Mucosa of gallbladder (tissue), 1 donor: ENCODE measurements at places on chromosomes 1 and 21.

DNA sequence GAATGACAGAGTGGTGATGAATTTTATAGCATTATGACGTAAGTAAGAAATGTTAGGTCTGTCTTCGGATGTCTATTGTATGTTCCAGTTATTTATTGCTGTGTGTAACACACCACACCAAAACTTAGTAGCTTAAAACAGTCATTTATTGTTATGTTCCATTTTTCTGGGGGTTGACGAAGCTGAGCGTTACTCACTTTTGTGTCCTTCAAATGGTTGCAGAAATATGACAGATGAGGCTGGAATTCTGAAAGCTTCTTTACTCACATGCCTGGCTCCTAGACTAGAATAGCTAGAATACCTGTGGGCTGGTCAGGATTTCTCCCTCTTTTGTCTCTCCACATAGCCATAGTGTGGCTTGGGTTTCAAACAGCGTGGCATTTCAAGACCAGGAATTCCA lies 62.1 kb upstream of the S1PR1 start:
- no peak for DNase-seq

DNA sequence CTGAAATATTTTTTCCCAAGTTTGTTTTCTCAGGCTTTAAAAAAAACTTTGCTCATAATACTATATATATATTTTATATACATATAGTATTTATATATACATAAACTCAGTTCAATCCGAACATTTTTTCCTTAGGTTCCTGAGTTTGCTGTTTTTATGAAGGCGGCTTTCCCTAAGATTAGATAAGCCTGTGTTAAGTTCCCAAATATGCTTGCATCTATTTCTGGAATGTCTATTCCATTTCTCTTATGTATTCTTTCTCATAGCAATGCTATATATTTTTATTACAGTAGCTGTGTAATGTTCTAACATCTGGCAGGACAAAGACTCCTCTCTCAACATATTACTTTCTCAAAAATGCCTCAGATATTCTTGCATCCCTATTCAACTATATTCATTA lies 45.9 kb downstream of the ADSS2 start:
- no peak for DNase-seq

DNA sequence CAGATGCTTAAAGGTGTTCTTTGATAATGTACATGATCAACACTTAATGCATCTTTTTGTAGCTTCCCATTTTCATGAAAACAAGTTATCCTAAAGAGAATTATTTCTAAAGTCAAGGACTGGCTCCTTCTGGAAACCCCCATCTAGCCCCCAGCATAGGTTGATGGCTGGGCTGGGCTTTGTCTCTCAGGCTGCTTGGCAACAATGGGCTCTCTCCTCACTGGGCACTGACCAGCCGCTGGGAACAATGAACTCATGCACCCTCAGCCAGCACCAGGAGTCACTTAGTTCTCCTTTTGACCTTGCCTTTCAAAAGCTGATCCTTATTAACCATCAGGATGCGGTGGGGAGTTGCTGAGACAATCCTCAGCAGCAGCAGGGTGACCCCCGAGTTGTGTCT lies 293.0 kb upstream of the PLXNA2 start:
- no peak for DNase-seq

GRCh38 chr1:241847540-241847795 lies 536 bp upstream of the EXO1 start:
- DNase-seq: no peak

DNA sequence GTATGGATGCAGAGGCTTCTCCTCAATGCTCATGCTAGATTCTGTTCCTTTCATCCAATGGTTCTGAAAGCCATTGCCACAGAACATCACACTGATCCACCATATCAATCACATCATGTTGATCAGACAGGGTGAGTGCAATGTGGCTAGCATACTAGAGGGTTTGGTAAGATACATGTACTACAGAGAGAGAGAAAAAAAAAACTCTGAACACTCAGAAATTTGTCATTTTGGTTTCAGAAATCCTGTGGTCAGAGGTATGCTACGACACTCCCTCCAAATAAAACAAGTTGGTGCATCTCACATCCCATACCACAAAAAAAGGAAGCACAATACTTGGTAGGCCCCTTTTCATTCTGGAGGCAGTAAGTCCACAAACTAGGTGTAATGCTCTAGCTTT lies 35.4 kb downstream of the OR10J1 start:
- DNase-seq: no peak

DNA sequence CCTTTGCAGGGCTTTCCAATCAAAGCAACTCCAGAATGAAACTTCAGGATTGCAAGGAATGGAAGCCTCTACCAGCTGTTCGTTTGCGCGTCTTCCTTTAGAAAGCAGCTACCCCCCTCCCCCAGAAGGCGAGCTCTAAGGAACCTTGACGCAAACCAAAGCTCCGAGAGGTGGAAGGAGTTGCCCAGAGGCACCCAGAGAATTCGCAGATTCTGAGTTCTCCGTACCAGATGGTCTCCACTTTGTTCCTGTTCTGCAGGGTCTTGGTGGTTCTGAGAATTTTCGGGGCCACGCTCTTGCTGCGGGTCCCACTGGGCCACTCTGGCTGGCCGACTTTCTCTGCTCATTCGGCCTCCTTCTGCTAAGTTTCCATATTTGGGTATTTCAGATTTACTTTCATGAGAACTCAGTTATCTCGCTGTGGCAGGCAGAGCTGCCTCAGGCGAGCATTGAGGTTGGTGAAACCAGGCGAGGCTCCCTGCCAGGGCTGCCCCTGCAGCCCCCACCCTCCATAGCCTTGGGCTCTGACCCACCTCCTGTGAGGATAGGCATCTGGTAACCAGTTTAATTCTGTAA lies 801 bp downstream of the TRAF5 start:
- no peak for DNase-seq

GRCh38 chr21:29185172-29185571 lies 54.7 kb downstream of the MAP3K7CL start:
- DNase-seq: no peak

DNA sequence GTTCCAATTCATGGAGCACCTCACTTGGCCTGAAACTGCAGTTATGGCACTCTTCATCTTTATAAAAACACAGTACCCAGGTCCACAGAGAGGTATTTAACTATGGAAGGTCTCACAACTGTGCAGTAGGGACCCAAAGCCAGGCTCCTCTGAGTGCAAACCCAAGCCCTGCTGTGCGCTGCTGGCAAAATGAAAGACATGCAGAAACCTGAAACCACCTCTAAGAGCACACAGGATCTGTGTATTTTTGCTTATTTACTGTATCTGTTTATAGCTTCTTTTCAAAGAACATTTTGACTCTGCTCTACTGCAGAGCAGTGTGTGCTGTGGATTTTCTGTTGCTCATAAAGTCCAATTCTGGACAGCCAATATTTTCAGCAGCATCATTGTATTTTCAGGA lies 166.6 kb downstream of the DSCAM start:
- DNase-seq: no peak

DNA sequence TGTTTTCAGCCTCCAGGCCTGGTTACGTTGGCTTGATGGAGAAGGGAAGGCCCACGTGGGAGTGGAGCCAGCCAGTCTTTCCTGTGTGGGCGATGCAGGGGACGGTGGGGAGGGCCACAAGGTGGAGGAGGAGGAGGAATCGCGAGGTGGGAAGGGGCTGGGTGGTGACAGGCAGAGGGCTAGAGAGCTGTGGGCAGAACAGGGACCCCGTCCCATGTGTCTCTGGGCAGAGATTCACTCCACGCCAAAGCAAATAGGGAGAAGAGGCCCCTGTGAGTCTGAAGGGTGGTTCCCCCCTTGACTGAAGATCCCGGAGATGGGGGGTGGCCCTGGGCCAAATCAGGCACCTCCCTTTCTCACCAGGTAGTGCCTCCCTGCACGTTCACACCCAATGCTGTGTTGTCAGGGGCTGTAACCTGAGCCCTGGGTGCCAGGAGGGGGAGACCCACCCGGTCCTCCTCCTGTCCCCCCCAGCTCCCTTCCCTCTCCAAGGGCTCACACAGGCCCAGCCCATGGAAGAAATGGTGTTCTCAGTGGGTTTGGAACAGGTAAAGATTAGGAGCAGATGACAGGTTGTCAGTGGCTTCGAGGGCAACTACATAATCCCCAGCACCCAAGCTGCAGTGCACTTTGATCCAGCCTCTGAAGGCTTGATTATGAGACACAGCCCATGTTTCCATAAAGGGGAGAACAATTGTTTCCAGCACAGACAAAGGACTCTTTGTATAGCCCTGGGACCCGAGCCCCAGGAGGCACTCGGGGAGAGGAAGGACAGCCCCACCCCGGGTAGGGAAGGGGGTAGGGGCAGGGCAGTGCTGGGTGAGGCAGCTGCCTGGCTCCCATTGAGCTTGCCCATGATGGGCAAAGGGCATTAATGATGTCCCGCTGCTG lies 37.7 kb upstream of the GPR37L1 start:
- peak; percentile 83 for DNase-seq

GRCh38 chr1:63533931-63534330 lies 10.6 kb downstream of the EFCAB7 start:
- DNase-seq: no peak

DNA sequence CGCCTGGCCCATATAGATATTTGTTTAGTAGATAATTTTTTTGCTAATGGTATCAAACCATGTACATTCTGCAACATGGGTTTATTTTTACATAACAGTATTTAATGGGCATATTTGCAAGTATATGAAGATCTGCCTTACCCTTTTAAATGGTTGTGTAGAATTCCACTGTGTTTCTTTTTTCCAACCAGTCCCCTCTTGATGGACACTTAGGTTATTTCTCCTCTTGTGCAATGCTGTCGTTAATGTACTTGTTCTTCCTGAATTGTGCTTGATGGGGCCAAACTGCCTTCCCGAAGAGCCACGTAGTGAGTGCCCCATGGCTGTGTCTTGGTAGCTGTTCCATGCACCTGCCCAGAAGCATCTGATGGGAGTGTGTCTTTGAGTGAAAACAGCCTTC lies 39.4 kb upstream of the EFHD2 start:
- DNase-seq: no peak

GRCh38 chr1:181558416-181558815 lies 75.1 kb downstream of the CACNA1E start:
- DNase-seq: no peak

DNA sequence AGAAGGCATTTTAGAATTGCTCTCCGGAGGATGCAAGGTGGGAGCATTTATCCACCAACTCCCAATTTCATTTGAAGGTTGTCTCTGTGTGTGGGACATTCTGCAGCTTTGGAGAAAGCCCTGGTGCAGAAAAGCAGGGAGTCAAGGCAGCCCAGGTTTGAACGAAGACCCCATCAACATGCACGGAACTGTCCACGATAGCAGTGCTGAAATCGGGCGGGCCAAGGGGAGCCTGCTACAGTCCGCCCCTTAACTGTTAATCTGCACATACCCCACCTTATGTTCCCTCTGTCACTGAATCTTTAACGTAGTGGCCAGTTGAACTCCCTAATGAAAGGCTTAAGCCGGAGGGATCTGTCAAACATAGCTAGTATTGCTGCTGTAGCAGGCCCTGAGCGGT lies 68.8 kb upstream of the C1orf174 start:
- DNase-seq: no peak
